ENCODE measurements at places on chromosomes 7 and 10.

GRCh38 chr10:72243822-72244437 lies 27.9 kb upstream of the ASCC1 start:
- peak; percentile 32 for DNase-seq

DNA sequence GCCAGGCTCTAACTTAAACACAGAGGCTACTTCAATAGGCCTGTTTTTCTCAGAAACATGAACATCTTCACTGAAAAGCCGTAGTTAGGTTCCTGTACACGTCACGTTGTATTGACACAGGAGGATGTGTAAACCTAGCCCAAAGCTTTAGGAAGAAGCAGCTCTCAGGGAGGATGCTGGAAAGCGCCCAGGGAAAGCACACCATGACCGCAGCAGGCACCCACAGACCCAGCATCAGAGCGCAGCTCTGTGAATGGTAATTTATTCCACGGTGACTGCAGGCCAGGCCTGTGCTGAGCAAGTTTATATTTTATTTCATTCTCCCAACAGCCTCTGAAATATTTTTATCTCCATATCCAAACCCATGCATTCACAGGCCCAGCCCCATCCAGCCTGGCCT lies 51.1 kb downstream of the ASB13 start:
- peak; percentile 37 for DNase-seq

DNA sequence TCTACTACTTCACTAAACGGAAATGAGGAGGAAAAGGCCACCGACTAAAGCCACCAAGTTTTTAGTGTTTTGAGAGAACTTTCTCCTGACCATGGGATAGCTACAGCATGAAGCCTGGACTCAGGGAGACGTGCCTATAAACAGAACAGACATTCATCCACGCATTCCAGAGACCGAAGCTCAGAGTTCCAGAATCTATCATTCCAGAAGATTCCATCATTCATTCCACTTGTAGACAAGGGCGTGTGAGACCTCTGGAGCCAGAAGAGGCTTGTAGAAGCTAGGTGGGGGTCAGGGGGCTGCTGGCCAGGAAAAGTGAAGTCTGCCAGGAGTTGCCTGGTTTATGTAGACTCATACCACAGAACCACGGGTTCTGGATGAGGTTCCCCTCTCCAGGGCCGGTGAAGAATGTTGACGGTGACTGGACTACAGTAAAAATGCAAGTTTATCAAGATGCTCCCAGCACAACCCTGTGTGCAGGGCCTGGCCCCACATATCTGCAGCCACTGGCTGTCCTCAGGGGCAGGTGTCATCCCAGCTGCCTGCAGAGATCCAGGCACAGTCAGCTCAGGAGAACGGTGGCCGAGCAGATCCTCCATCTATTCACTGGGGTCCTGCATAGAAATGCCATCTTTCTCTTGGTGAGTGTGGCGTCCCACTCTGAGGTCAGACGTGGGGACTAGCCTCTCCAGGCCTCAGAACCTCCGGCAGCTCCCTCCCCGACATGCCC lies 215.7 kb downstream of the USP6NL start:
- peak; percentile 39 for DNase-seq

GRCh38 chr10:7587168-7587864 lies 79.5 kb downstream of the ITIH5 start:
- DNase-seq = no peak

- no peak for DNase-seq
Observed at GRCh38 chr10:95242581-95243317, 48.1 kb downstream of the PDLIM1 start.

DNA sequence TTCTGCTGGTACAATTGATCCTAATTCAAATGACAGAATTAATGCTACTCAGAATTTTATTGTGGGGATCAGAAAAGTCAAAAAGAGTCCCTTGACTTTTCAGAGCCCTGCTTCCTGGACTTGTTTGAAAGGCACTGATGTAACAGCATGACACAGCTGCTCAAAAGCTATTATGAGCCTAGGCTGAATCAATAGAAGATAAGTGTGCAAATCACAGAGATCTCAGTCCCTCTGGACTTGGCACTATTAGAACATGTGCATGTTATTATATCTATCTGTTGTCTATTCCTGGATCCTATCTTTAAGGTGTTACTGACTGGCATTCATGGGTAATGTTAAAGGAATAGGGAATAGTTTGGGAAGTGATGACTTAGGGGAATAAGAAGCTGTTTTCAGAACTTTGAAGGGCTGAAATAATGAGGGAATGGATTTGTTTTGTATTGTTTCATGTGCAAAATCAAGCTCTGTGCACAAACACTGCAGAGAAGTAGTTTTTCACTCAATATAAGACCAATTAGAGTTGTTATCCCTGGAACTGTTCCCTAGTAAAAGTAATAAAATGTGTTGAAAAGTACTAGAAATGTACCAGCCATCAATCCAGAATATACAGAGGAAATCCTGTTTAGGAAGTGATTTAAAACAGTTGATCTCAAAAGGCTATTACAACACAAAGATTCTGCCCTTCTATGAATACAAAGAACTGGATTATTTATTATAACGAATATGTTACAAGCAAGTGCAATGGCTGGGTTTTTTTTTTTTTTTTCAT lies 814.9 kb upstream of the C7orf33 start:
- no peak for DNase-seq

DNA sequence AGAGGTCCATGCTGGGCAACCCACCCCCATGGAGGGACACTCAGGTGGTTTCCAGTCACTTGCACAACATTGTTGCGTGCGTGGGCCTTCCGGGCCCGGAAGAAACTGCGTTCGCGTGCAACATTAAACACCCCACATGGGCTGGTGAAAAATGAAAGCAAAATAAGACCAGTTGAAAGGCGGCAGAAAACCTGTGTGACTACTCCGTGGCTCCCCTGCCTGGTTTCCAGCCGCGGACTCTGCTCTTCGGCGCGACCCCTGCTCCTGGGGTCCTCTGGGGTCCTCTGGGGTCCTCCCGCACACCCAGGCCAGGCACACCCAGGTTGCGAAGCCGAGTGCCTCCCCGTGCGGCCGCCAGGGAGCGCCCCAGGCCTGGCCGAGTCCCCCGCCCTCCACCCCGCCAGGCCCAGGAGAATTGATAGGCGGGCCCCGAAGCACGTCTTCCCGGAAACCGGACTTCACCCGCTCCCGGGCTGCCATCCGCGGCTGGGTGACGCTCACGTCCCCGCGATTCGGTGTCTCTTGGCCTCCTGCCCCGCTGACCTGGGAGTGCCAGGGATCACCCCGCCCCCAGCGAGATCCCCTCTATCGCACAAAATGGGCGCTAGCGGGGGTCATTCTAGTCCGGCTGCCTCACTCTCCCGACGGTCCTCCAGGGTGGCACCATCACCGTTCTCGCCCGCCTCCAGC lies 1.9 kb upstream of the SH2D4B start:
- peak; percentile 87 for DNase-seq

- DNase-seq = no peak
Observed at GRCh38 chr7:156875766-156876165, 17.2 kb downstream of the LMBR1 start.

GRCh38 chr7:114412548-114412947 lies 2.1 kb upstream of the FOXP2 start:
- DNase-seq = no peak

- DNase-seq = no peak
Observed at GRCh38 chr7:72223351-72223750, 188.8 kb downstream of the CALN1 start.

DNA sequence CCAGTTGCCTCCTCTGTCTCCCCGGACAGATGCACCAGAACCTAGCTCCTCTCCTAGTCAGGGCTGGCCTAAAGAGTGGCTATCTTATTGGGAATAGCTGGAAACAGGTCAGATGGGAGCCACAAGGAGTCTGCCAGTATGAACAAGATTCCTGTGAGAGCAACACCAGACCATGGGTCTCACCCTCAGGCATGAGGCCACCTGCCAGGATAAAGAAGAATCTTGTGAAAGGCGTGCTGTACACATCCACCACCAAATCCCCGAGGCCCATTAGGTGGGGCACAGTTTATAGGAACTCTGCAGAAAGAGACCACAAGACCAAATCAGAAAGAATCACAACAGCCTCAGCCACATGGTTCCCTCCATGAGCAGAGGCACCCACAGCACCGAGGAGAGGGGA lies 325.9 kb downstream of the TNS3 start:
- no peak for DNase-seq

- DNase-seq = no peak
Observed at GRCh38 chr10:24958721-24959381, 6.4 kb upstream of the PRTFDC1 start.

GRCh38 chr10:13776861-13777311 lies 190.1 kb downstream of the PRPF18 start:
- no peak for DNase-seq

DNA sequence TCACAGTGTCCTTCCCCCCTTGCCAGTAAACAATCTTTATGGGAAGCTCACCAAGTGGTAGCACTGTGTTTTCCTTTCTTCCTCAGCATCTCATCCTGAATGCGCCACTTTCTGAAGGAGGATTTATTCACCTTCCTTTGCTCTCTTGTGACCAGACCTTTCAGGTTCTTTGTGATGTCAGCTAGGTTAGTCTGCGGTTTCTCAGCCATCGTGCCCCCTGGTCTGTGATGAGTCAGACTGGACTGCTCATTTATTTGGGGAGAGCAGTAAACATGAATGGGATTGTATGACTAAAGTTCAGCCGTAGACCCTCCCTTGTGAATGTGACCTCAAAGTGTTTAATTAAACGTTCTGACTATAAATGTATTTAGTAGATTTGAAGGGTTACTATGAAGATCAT lies 235.1 kb upstream of the CELF2 start:
- DNase-seq = no peak

DNA sequence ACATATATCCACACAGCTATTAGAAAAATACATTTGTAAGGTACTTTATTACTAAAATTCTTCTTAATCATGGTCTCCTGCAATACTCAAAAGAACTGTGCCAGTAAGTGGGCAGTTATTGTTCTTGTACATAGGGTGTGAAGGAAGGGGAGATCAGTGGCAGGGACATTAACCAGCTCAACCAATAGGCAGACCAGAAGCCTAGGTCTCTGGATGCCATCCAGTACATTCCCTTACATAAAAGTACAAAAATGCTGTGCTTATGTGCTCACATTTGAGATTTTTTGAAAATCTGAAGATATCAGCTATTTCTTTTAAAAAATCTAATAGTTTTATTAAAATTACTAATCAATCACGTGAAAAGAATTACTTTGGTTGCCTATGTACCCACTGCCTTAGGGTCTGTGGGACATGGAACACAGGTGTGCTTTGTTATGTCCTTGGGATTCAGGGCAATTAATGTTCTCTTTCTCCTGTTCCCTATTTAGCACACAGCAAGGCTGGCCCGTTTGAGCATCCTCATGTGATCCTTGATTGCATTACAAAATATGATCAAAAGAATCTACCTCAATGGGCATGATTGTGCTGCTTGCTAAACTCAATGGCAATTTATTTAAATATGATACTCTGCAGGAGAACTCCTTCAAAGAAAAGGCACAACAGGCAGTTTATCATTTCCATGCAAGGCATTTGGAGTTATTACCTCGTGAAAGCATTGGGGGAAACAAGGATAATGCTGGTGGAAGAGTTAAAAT lies 22.7 kb downstream of the TWIST1 start:
- no peak for DNase-seq

- no peak for DNase-seq
Observed at GRCh38 chr10:103111918-103112877, 80.9 kb downstream of the NT5C2 start.

DNA sequence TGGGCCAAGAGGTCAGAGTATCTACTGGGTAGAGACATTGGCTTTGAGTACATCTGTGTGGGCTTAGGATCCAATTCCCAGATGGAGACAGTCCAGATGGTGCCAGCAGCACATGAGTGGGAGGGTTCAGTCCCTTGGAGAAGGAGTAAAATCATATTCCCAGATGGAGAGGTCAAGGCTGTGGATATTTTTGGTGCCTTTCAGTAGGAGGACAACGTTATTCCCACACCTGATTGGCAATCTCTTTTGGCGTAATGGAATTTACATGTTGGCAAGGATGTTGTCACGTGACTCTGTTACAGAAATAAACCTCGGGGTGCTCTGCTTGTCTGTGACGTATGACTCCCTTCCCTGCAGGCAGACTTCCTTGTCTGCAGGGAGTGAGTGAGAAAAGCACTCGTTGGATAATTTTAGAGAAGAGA lies 27.6 kb downstream of the NPS start:
- DNase-seq = no peak

DNA sequence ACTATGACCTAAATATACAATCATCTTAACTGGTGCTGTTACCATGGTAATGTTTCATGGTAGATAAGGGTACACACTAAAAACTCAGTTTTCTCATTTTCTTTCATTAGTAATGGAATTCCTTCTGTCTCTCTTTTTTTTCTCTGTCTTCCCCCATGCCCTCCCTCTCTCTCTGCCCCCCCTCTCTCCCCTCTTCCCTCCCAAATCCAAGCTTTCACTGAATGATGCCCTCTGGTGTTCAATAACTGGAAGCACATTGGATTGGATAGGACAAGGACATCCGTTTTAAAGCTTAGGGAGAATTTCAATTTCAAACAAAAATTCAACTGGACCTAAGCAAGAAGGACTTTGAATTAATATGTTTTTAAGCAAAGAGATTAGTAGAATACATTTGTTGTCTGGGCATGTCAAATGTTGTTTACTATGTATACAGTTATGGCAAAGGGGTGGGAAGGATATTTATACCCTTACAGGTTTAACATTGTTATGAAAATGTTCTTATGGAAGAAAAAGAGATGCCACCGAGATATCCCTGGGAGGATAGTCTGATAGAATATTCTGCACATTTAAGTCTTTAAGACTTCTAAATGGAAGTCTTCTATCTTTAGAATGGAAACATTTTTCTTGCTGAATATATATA lies 6.1 kb downstream of the CHRM2 start:
- no peak for DNase-seq

DNA sequence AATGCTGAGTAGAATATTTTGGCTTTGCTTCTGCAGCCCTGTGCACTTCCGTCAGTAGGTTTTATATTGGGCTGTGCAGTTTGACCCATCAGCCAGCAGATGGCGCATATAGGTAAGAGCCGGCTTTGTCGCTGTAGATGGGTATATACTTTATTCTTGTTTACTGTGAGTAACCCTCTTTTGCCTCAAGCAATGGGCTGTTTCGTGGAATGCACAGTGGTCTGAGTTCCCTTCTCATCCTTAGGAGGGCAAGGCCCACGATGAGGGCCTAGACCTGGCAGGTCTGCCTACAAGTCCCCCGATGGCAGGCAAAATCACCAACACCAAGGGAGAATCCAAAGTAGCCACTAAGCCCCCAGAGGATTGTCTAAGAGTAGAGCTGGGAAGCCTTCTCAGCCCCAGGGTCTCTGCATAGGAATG lies 1002.9 kb upstream of the KCND2 start:
- DNase-seq = no peak

GRCh38 chr7:142866361-142867096 lies 11.7 kb downstream of the EPHB6 start:
- DNase-seq = no peak

DNA sequence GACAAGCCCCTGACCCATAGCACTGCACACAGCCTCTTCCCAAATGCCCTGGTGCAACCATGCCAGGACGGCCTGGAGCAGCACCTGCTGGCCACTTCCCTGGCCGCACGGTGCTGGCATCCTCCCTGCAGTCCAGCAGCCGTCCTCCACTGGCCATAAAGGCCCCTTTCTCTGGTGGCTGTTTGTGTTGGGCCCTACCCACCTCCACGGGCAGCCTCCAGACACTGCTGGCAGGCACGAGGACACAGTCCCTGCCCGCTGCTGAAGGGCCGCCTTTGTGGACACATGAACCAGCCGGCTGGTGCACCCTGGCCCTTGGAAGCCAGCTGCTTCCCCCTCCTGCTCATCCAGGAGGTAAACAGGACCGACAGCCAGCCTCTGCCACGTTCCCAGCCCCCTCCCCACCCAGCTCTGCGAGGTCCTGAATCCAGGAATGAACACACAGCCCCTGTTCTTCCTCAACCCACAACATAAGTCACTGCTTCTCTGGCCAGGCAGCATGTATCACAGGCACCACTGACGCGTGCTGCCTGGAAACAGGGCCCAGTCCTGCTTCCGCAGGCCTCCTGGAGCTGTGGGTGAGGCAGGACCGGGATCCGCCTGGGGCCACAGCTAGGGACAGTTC lies 43.8 kb downstream of the SPOCK2 start:
- no peak for DNase-seq
